Spinal cord (tissue), 10 donors: ENCODE measurements at places on chromosomes 13 and 19. TPM values are rescaled to one million over a fixed set of nuclear protein-coding genes. Genes with fewer than 3 reads are reported as not detected.
A peak's percentile ranks its signal among the peaks of the same experiment; 100 is the strongest.

- DNase-seq = no peak
These were observed 38.8 kb downstream of the RCBTB1 start for GRCh38 chr13:49546561-49546960.

- DNase-seq = no peak
These were observed 6.4 kb downstream of the TLE5 start for GRCh38 chr19:3055741-3056416.

DNA sequence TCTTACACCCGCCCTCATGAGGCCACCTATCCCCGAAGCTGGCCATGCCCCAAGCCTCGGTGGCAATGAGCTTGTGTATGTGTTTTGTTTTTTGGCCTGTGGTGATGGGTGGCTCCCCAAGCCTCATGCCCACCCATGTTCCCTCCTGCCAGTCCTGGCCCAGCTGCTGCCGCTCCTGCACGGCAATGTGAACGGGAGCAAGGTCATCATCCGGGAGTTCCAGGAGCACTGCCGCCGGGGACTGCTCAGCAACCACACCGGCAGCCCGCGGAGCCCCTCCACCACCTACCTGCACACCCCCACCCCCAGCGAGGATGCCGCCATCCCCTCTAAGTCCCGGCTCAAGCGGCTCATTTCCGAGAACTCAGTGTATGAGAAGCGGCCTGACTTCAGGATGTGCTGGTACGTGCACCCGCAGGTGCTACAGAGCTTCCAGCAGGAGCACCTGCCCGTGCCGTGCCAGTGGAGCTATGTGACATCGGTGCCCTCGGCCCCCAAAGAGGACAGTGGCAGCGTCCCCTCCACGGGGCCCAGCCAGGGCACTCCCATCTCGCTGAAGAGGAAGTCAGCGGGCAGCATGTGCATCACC, 24.6 kb downstream of the UBXN6 start:
- no peak for DNase-seq

GRCh38 chr13:93361703-93362102, 135.1 kb downstream of the GPC6 start:
- DNase-seq = no peak

Gene SLC15A1
- total RNA-seq = 0.10 TPM

Gene PVR
- 25.3 TPM for total RNA-seq

Gene CCDC9
- total RNA-seq = 9.7 TPM

Gene KLK2
- 0.06 TPM for total RNA-seq

DNA sequence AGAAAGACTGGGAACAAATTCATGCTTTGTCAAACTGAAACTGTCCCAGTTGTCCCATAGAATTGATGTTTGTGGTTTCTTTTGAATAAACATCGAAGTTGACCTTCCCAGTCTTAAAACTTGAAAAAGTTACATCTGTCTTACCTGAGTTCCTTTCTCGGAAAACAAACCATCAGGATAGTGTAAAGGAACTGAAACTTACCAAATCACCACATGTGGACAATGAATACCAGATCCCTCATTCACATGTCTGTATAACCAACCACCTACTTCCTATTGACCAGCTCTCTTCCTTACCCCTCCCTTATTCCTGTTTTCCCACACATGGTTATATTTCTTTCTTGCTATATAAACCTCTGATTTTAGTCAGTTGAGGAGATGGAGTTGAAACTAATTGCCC, 791.7 kb upstream of the PCDH20 start:
- no peak for DNase-seq

DNA sequence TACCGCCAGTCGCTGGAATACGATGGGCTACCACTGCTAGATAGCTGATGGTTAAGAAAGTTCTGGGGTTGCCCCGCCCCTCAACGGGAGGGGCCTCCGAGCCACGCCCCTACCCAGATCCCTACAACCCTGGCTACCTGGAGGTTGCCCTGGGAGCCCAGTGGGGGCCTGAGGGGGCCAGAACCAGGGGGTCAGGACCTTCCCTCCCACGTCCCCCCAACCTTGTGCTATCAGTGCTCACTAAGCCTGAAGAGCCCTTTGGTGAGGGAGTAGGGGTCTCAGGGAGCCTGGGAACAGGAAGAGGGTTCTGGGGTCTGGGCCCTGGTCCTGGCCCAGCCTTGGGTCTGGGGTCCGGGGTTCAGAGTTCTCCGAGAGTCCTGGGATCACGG, 8.9 kb downstream of the OCEL1 start:
- no peak for DNase-seq

Gene PRODH2
- total RNA-seq = not detected

Gene CAPNS1
- total RNA-seq = 200 TPM

Gene C3
- total RNA-seq = 72.9 TPM

- DNase-seq = no peak
These were observed 836 bp upstream of the BST2 start for GRCh38 chr19:17406046-17406886.

DNA sequence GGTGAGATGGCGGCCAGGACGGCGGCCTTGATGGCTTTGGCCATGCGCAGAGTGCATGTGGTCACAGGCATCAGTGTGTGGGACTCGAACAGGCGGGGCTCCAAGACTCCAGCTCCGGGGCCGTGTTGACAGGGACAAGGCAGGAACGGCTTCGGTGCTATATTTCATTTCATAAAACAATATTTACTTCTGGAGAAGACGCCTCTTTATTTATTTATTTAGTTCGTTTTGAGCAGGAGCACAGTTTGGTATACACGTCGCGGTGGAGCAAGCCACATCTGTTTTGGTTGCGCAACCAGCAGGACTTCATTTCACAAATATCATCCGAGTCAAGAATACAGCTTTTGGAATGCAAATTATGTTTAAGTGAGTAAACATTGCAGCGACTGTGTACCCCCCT, 166.7 kb upstream of the TSHZ3 start:
- DNase-seq = no peak

GRCh38 chr13:28545583-28546333, 50.8 kb upstream of the FLT1 start:
- DNase-seq = no peak

DNA sequence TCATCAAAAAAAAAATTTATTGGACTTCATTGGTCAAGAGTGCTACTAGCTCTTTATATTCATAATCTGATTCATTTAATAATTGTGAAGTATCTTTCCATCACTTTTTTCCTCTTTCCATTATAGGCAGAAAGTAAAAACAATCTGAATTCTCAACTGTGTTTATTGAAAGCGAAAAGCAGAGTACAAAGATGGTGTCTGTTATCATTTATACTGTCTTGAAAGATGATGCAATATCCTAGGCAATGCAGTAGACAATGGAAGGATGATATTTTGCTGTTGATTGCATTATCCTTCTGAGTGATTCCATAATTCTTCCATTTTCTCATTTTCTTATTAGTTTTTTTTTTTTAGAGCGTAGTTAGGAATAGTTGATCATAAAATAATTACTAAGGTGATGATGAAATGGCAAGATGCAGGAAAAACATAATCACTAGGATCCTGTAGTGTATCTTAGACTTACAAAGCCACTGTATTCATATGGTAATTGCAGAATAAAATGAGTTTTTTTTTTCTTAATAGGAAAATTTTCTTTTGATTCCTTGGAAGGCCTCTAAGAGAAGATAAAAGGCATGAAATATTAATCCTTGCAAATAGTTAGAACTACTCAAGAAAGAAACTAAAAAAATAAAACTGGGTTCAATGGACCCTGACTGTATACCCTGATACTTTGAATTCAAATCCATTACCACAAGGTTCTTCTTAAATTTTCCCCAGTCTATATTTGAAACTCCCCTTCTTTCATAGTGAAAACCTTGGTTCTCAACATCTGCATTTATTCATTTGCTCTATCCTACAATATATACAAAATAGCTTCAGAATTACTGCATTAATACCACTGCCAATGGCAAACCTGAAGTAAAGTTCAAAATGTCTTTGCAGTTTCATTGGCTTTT, 11.6 kb downstream of the URI1 start:
- no peak for DNase-seq

GRCh38 chr13:29936051-29936813, 85.8 kb upstream of the UBL3 start:
- DNase-seq = no peak

DNA sequence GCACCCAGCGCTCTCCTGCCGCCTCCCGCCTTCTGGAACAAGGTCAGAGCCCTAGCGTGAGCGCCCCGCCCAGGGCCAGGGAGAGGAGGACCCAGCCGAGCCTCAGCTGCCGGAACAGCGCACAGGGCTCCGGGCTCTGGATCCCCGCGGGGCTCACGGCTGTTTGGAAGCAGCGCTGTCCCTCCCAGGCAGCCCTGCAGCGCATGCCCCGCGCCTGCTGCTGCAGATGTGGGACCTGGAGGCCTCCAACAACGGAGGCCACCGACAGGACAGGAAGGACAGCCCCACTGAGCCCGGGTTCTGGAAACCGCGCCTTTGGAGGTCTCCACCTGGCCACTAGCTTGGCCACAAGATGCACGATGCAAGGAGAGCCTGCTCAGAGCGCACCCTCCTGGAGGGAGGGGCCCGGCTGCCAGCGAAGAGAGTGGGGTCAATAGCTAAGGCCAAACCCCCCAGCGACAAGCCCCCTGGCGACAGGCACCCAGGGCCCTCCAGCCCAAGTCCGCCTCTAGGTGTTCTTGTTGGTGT, 12.6 kb downstream of the ZSCAN18 start:
- DNase-seq = no peak

Gene CABP5
- not detected for total RNA-seq

Gene RNASEH2A
- total RNA-seq = 11.3 TPM

Gene MYH14
- 4.1 TPM for total RNA-seq

Gene KLK14
- total RNA-seq = 0.11 TPM

Gene GZMM
- total RNA-seq = 0.33 TPM

DNA sequence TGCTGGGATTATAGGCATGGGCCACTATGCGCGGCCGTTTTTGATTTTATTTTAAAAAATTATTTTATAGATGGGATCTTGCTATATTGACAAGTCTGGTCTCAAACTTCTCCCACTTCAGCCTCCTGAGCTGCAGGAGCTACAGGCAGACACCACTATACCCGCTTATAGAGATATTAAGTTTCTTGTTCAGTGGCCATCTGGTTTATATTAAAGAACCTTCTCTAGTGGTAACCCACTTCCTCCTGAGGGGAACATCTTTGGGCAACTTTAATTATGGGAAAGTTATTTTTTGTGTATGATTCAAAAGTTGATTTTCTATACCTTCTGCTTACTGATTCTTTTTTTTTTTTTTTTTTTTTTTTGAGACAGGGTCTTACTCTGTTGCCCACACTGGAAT, 172.7 kb downstream of the KLF5 start:
- no peak for DNase-seq

DNA sequence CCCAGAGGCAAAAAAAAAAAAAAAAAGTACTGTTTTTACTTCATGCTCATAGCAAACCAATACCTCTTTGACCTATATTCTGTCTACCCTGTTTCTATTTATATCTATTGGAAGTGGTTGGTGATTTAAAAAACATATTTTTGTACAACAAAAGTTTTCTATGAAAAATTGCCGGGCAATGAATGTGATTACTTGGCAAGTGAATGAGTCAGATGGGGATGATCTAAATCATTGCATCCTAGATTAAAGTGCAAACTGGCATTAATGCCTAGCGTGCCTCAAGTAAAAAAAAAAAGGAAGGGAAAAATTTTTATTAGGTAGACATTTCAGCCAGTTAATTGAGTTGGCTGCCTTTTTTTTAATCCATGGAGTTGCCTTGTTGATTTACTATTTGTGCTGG, 500.6 kb downstream of the KCTD12 start:
- no peak for DNase-seq

Gene NCAN
- total RNA-seq = 135 TPM

DNA sequence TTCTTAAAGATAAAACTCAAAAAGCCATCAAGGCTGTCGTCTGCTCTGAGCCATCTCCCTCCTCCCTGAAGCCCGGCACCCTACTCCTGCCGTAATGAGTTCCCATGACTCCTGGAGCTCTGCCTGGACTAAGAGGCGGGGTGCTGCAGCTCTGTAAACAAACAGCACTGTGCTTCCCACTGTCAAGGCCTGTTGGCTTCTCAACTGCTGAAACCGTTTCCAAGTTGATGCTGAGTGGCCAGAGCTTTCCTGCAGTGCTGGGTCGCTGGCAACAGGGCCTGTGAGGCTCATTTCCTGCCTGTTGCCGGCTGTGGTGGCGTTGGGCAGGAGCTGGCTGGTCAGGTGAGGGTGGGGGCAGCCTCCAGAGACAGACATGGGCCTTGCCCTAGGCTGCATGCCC, 26.7 kb upstream of the ISYNA1 start:
- peak; percentile 88 for DNase-seq

DNA sequence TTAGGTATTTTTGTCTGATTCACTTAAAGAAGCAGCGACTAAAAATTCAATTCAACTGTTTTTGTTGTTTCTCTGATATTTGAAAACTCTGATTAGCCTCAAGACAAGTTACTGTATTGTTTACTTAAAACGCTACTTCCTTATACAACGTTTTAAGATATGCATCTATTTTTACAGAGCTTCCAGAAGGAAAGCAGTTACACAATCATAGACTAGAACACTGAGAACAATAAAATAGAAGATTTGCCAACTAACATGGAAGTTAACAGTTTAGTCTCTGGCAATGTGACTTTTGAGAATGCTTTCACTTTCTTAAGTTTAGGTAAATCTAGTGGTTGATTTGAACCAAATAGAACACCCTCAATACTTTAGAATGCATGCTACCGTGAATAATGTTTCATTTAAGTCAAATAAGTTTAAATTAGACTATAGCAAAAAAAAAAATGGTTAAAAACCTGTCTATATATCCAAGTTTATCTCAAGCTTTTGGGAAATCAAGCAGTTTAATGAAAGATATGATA, 614.8 kb downstream of the DACH1 start:
- no peak for DNase-seq

Gene CACNG7
- 5.1 TPM for total RNA-seq

DNA sequence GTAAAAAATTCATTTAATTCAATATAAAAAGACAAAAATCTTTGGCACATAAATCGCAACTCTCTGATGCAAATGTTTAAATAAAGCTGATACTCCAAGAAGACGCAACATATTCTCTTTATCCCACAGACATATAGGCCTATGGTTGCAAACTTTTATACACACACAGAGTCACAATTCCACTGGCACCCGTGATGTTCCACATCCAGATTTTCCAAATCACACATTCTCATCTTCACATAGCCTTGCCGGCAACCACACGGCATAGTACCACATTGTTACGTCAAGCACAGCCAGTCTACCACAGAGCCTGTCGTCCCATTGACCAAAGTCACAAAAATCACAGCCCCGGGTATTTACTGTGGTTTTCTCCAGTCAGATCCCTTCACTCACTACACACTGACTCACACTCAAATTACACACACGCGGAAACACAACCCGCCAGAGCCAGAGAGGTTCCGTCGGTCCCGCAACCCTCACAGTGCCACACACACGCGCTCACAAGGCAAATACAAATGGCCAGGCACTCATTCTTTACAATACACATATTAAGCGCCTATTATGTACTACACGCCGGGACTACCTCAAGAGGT, 546 bp upstream of the ZNF546 start:
- DNase-seq = peak; percentile 19

GRCh38 chr19:17866312-17866963, 5.3 kb upstream of the SLC5A5 start:
- no peak for DNase-seq
